ENCODE measurements at places on chromosomes 12 and 14.

- no peak for DNase-seq
Measured at GRCh38 chr12:80539029-80539428, 95.0 kb downstream of the PTPRQ start.

DNA sequence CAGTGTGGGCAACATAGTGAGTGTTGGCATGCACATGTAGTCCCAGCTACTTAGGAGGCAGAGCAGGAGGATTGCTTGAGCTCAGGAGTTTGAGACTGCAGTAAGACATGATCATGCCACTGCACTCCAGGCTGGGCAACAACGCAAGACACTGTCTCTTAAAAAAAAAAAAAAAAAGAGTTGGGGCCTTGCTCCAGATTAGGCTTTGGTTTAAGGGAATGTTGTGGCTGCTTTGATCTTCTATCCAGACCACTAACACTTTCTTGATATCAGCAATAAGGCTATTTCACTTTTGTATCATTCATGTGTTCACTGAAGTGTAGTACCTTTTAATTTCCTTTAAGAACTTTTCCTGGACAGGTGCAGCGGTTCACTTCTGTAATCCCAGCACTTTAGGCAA, 2.8 kb upstream of the FITM1 start:
- DNase-seq, result no peak

- no peak for DNase-seq
Measured at GRCh38 chr12:93856611-93857010, 179.4 kb downstream of the CRADD start.

- DNase-seq, result no peak
Measured at GRCh38 chr14:105281371-105282097, 19.3 kb downstream of the BRF1 start.

- no peak for DNase-seq
Measured at GRCh38 chr14:61838661-61839245, 76.5 kb downstream of the SNAPC1 start.
